Stimulated activated naive CD8-positive, alpha-beta T cell treated with anti-CD3 and anti-CD28 coated beads, Interleukin-15, amount 100 ng/mL, for 72 hours (primary cell): ENCODE measurements at places on chromosomes 11 and 22.
A peak's percentile ranks its signal among the peaks of the same experiment; 100 is the strongest.

GRCh38 chr11:13495929-13496328 is at the start of gene PTH:
TSS of gene PTH (minus strand) at chr11:13495997. CDS start at chr11:13492855, 3,142 bp downstream.
- DNase-seq: no peak

GRCh38 chr11:90113541-90113940 is 20.9 kb upstream of the NAALAD2 start:
- DNase-seq: no peak

DNA sequence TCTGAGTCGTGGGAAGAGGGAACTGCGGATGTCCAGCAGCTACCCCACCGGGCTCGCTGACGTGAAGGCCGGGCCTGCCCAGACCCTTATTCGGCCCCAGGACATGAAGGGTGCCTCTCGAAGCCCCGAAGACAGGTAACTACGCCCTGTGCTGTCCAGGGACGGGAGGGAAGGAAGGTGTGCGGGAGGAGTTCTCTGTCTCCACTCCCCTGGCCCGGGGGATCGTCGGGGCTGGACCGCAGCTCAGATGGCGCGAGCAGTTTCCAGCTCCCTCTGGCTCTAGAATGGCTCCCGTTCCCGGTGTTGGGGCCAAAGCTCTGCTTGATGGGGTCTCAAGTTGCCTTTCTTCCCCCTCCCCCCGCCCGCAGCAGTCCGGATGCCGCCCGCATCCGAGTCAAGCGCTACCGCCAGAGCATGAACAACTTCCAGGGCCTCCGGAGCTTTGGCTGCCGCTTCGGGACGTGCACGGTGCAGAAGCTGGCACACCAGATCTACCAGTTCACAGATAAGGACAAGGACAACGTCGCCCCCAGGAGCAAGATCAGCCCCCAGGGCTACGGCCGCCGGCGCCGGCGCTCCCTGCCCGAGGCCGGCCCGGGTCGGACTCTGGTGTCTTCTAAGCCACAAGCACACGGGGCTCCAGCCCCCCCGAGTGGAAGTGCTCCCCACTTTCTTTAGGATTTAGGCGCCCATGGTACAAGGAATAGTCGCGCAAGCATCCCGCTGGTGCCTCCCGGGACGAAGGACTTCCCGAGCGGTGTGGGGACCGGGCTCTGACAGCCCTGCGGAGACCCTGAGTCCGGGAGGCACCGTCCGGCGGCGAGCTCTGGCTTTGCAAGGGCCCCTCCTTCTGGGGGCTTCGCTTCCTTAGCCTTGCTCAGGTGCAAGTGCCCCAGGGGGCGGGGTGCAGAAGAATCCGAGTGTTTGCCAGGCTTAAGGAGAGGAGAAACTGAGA is 1.4 kb downstream of the ADM start:
- no peak for DNase-seq

DNA sequence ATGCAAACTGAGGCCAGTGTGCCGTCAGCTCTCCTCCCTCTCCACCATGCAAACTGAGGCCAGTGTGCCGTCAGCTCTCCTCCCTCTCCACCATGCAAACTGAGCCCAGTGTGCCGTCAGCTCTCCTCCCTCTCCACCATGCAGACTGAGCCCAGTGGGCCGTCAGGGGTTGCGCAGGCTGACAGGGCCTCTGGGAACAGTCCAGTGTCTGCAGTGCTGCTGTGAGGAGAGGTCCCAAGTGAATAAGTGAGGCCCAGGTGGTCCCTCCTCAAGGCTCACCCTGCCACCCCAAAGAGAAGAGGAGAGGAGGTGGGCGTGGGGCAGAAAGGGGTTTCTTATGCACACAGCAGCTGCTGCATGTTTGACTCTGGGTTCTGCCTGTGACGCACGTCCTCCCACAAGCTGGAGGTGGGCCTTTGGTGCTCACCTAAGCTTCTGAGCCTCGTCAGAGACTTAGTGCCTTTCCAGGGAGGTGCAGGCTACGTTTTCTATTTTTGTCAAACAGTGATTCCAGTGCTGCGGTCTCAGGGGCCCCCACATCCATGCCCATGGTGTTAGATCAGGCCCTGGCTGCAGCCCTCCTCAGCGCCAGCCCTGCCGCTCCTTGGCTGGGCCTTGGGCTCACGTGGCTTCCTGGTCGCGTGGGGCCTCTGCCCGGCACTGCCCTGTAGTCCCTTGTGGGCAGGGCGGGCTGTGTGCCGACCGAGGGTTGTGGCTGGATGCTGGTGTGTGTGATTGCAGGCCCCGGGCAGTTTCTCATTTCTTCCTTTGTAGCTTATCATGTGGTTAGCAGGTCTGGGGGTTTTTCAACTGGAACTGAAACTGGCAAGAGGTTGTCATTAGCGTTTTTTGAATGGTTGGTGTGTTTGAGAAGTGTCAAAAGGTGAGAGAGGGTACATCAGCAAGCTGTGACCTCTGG is 7.1 kb downstream of the TPCN2 start:
- DNase-seq: peak; percentile 52

DNA sequence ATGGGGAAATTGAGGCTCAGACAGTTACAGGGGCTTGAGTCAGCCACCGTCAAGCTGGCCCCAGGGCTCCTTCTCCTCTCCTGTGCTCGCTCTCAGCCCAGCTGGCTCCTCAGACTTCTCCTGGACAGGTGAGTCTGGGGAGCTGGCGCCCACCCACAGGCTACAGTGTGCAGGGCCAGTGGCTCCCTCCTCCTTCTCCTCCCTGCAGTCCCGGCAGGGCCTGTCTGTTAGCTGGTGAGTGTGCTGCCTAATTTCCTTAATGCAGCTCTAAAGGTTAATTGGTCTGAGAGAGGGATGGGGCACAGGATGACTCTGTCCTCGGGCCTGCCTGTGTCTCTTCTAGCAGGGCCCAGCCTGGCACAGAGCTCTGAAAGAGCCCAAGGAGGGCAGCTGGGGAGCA is 31.7 kb downstream of the LMO1 start:
- DNase-seq: no peak

DNA sequence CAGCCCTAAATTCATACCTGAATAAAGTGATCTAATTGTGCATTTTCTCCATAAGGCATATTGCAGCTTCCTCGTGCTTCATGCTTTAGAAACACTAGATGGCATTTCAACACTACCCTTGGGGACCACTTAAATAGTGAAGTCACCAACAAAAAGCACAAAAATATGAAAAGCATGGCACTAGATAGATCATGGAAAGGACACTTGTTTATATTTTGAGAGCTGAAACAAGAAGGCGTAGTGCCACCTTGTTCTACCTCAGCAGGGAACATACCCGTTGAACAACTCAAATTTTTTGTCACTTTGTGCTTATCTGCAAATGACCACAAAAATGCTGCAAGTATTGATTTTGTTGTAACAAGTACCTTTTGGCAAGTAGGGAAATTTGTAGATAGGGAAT is 8.6 kb downstream of the TBCEL start:
- no peak for DNase-seq
